ENCODE measurements at places on chromosomes 1 and 21.

- DNase-seq = no peak
Measured at GRCh38 chr1:225280563-225280962, 147.3 kb downstream of the LBR start.

GRCh38 chr1:24441996-24442668 is 26.5 kb downstream of the NIPAL3 start:
- DNase-seq = no peak

DNA sequence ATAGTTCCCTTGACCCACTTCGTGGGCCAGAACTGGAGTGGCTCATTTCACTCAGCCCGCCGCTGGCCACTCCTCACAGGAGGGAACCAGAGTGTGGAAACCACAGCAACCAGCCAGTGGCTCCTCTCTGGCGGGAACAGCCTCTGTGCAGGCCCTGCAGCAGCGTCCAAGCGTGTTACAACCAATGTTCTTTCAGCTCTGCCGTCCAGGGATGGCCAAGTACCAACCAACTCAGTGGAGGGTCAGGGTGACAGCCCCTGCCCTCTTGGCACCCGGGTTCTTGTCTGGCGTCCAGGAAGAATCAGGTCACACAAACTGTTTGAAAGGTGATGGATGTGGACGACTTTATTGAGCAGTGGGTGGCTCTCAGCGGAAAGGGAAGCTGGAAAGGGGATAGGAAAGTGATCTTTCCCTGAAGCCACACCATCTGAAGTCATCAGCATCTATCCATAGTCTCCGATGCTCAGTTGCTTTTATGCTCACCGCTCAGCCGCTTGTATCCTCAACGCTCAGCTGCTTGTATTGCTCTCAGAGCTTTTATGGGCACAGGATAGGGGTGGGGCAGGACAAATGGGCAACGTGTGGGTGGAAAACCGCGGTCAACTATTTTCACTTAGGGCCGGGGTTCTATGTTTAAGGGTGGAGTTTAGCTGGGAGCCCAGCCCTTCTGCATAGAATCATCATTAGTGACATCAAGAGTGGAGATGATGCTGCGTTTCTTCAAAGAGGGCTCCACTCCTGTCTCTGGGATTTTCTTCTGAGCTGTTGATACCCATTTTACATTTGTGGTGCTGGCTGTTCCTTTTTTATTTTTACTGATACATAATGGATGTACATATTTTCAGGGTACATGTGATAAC is 250.2 kb downstream of the RRAGC start:
- no peak for DNase-seq

DNA sequence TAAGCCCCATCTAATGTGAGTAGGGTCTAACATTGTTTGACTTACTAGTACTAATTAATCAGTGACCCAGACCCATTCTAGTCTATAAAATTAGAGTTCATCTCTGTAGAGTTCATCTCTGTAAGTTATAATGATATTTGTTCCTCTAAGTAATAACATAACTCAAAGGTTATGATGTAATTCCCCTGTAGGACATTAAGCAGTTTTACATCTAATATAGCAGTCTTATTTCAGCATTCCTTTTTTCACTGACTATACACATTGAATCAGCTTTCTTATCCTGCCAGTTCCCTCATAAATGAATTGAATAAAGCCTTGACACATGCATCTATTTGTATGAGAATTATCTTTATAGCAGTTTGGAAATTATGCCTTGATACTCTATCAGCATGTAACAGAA is 90.9 kb downstream of the SH3GLB1 start:
- no peak for DNase-seq

DNA sequence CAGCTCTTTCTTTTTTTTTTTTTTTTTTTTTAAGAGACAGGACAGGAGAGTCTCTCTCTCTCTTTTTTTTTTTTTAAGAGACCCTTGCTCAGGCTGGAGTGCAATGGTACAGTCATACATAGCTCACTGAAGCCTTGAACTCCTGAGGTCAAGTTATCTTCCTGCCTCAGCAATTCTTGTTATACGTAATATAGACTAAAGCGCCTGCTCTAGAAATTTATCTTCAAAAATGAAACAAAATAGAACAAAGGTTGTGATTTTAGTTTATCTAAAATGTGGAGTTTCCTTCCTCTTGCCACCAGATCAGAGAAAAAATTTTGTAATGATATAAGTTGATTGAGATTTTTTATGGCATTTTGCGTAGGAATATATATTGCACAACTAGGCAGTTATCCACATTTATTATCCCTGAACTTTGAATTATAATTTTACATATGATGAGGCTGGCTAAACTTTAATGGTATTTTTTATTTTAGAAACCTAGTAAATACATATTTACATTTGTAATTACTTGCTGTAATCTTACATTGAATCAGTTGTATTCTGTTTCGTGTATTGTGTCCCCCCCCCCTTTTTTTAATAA is 44.2 kb downstream of the MTF2 start:
- DNase-seq = no peak

- DNase-seq = no peak
Measured at GRCh38 chr21:39050841-39051587, 132.2 kb downstream of the PSMG1 start.

DNA sequence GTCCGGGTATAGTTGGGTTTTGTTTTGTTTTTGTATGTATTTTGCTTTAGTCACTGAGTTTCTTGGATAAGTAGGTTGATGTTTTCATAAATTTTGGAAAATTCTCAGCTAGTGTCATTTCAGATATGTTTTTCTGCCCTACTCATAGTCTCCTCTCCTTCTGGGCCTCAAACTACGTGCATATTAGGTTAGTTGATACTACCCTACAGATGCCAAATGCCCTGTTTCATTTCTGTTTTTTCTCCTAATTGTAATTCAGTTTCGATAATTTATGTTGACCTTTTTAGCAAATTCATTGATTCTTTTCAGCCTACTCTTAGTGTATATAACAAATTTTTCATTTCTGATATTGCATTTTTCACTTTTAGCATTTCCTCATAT is 268.6 kb upstream of the RGS18 start:
- no peak for DNase-seq

DNA sequence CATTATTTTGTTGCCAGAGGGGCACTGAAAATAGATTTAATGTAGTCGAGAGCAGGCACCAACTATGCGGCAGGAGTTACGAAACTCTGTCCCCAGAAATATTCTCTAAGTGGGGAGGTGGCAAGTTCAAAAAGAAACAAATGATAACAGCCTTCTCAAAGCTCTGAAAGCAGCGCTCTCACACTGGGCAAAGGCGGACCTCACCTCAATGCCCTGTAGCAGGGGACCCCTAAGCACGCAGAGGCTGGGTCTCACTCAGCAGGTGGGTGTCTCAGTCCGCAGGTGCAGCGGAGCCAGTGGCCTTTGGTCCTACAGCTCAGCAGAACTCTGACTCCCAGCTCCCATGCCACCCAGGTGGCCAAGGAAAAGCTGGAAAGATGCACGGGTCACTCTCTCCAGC is 21.8 kb upstream of the TMPRSS2 start:
- no peak for DNase-seq

DNA sequence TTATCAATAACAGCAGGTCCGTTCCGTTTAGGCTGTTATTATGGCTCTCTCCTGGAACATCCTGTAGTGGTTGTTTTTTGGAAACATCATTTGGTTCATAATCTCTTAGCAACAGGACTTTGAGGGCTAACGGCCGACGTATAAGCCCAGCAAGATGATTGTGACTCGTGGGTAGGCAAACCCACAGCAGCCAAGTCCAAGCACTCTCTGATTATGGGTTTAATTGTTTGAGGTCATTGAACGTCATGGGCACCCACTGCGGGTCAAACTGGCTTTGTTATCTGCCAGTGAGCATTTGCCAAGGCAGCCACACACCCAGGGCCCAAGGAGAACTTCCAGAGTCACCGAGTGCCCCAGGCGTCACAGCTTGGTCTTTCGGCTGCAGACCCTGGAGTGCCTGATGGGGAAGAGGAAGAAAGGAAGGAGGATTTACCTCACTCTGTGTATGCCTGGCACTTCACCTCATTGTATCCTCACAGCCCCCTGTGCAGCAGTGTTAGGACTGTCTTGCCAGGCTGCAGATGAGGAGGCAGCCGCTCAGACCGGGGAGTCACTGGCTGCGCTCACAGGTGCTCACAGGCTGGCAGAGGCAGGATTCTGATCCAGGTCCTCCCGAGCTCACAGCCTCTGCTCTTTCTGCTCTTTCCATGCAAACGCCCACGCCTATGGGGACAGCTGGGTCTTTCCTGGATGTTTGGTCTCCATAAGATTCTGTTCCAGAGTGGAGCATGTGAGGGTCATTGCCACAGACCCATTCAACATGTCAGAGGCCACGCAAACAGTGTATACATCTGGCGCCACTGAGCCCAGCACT is 30.8 kb upstream of the EPS8L3 start:
- DNase-seq = no peak

- DNase-seq = no peak
Measured at GRCh38 chr1:29458737-29459619, 222.7 kb downstream of the PTPRU start.

GRCh38 chr1:238370599-238370998 is 479.9 kb upstream of the ZP4 start:
- DNase-seq = no peak

DNA sequence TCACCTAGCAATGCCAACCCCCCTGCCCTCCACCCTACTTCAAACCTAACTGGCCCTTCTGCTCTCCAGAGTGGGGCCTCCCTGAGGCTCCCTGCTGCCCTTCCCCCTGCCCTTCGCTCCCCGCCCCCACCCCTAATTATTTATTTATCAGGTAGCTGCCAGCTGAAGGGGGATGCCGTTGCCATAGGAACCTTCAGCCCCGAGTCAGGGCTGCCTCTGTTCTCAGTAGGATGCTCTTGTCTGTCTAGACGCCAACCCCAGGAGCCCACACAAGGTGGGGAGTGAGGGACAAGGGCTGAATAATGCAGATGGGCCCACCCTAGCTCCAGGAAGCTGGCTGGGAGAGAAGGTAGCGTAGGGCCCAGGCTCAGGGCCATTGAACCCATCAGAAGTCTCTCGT is 41.1 kb downstream of the NKAIN1 start:
- no peak for DNase-seq

GRCh38 chr1:15181564-15181963 is 28.0 kb downstream of the TMEM51 start:
- no peak for DNase-seq

DNA sequence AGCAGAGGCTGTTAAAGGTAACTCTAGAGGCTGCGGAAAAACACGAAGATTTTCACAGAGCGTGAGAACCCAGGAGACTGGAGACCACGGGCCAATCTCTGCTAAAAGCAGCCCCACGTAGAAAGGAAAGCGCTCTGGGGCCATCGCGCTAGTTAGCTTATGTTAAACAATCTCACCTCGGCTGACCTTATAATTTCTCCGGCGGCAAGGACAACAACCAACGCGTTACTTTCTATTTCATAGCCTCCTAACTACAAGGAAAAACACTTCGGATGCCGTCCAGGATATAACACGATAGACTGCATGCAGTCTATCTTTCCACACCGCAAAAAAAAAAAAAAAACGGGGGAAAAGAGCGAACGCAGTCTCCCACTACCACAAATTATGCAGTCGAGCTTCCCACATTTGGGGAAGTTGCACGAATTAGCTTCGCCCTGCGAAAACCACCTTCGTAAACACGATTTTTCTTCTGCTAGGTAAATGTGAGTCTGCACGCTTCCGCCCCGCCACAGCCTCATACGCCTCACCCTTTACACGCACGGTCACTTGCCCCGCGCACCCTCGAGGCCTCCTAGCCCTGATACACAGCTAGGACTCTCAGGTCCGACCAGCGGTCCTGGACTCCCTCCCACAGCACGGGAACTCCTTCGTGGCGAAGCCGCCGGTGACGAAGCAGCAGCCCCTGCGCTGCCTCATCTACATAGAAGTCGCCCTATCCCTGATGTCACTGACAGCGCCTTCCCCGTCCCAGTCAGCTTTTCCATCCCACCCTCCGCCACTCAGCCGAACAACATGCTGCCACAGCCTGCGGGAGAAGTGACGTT is 87.8 kb downstream of the PRKAB2 start:
- peak; percentile 47 for DNase-seq

- DNase-seq = no peak
Measured at GRCh38 chr1:5492846-5493245, 499.4 kb downstream of the NPHP4 start.

DNA sequence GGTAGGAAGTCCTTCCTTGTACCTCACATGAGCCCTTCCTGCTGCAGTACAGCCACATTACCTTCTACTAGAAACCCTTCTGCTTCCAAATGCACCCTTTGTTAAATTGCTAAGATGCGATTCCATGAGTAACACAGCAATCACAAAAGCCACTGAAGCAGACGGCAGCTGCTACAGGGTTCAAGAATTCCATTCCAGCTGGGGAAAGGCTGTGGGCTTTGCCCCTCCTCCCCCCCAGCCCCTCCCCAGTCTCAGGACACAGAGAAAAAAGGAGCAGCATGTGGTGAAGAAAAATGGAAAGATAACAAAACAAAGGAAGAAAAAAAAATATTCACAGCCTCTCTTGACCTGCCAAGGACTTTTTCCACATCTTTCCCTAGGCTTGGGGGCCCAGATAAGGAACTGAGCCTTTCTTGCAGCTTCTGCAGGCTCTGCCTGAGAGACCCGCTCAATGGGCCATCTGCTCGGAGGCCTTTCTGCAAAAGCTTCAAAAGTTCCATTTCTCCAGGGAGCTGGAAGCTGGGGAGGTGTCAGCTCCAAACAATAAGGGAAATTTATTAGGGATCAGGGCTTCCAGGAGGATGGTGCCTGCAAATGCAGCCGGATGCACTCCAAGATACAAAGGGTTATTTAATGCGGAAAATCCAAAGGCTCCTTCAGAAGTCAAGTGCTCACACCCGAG is 72.1 kb downstream of the SYT2 start:
- no peak for DNase-seq

DNA sequence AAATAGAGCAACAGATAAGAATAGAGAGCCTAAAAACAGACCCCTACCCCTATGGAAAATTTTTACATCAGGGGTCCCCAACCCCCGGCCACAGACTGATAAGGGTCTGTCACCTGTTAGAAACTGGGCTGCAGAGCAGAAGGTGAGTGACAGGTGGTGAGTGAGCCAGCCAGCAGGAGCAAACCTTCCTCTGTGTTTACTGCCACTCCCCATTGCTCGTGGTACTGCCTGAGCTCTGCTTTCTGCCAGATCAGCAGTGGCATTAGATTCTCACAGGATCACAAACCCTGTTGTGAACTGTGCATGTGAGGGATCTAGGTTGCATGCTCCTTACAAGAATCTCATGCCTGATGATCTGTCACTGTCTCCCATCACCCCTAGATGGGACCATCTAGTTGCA is 174.1 kb downstream of the FOXD2 start:
- no peak for DNase-seq

DNA sequence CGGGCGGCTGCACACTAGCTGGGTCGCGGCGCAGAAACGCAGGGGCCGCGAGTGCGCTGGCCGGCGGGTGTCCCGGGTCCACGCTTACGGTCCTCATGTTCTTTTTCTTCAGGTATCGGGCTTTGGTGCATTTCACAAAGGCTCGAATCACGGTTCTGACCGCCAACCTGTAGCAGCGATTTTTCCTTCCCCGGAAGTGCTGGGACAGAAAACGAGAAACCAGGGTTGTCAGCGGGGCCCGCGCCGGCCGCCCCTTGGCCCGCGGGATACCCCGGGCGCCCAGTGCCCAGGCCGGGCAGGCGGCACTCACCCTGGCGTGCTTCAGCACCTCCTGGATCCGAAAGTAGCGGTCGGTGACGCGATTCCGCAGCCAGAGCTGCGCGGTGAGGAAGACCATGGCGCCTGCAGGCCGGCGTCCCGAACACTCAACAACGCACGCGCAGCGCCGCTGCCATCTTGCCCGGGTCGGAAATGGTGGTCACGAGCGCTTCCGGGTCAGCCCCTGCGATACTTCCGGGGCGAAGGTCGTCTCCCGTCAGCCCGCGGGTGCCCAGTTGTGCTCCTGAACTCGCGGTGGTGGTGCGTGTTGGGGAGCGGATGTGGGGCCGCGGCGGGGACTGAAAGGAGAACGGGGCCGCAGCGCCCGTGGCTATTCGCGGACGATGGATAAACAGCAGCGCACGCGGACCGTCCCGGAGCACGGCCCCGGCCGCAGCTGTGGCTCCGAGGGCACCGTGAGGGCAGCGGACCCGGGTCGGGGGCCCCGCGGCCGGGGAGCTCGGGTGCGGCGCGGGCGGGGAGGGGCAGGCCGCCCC is at the start of gene MRPL20:
MRPL20 (minus strand) TSS at position 473 of the 815 bp plus-strand sequence; CDS start at position 397, 76 bp downstream.
- peak; percentile 95 for DNase-seq

All from activated effector memory CD4-positive, alpha-beta T cell treated with Interleukin-2 at 50 U/mL for 16 hours (primary cell).